Suppressor macrophage (primary cell): ENCODE measurements at places on chromosomes 3 and 15.

DNA sequence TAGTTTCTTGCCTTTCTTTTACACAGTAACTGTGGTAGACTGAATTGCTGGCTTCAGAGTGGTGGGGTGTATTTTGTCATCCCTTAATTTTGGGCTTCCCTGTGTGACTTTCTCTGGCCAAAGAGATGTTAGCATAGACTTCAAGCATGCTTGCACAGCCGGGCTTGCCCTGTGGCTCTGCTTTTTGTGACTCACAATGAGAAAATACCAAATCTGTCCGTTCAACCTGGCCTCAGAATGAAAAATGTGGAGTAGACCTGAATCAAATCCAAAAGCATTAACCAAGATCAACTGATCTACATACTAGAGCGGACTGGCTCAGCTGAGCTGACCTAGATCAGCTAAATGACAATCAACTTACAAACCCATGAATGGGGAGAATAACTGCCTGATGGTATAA, 51.4 kb downstream of the PLAAT1 start:
- DNase-seq, result no peak

DNA sequence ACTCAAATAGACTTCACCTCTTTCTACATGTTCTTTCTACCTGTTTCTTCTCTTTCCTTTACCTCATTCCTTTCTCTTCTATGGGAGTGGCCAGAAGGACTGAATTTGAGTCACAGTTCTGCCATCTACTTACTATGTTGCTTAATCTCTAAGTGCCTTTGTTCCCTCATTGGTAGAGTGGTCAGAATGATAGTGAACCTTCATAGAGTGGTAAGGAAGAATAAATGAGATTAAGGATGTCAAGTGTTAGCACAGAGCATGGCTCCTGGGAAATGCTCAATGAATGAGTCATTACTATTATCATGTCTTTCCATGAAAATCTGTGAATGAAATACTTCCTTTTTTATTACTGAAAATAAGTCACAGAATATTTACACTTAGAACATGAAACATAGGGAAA, 17.5 kb downstream of the TMEM207 start:
- DNase-seq, result no peak

DNA sequence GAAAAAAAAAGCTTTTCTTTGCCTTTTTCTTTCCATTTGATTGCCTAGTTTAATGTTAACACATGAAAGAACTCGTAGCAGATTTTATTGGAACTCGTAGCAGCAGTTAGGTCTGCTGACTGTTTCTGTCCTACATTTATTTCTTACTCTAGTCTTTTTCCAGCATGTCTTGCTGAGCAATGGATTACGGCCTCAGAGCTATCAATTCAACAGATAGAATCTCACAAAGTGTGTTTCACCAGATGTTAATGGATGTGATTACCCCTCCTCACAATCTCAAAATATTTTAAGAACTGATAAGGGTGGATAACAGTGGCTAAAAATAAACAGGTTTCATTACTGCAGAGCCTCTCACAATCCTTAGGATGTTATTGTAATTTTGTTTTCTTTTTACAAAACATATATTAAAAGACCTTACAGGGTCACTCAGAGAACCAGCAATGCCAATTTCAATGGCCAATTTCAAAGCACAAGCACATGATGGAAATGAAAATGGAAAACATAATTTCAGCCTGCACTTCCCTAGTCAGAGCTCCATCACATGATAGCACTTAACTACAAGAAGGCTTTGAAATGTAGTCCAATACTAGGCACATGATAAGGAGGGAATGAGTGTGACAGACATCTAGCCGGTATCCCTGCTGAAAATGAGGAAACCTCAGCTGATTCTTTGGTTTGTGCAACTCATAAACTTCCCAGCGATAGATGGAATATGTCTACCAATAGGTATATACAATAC, 838.1 kb upstream of the SEMA6D start:
- DNase-seq, result no peak

DNA sequence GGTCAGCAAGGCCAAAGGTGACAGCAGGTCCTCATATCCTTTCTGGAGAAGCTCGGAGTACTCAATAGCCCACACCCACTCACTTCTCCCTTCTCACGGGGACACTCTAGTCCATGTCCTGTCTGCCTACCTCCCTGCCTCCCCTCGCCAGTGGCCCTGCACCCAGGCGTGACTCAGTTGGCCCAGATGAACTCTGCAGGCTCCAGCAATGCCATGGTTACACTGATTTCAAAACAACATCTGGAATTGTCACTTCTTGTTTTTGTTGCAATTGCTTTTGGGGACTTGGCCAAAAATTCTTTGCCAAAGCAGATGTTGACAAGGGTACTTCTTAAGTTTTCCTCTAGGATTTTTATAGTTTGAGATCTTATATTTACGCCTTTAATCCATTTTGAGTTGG, 13.0 kb downstream of the IL16 start:
- DNase-seq, result no peak

GRCh38 chr3:52471371-52472238, 16.2 kb downstream of the NISCH start:
- DNase-seq, result peak; percentile 89

DNA sequence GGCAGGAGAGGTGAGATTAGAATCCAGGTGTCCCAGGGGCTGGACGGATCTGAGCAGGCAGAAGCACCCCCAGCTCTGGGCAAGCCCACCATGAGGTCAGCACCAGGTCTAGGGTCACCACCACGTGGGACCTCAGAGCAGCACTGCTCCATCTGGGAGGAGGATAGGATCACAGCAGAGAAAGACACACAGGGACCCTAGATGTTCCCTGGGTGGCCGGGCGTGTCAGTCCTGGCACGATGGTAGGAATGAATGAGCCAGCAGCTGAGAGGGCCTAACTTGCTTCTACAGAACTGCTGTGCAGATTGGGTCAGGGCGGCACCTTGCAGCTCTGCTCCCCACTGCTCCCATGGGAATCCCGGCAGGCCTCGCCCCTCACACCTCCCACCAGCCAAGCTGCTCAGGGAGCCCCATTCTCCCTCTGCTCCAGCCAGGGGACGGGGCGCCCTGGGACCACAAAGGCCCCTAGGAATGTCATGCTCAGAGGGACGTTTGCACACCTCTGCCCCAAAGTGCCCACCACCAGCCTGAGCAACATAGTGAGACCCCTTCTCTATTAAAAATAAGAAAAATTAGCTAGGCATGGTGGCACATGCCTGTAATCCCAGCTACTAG, 66.3 kb downstream of the ZNF445 start:
- no peak for DNase-seq

- DNase-seq, result peak; percentile 22
Observed at GRCh38 chr3:58173669-58174398, 36.9 kb downstream of the DNASE1L3 start.

- DNase-seq, result no peak
Observed at GRCh38 chr3:23875113-23875725, 41.6 kb downstream of the NKIRAS1 start.
